ENCODE measurements at places on chromosomes 2 and 18.
A peak's percentile ranks its signal among the peaks of the same experiment; 100 is the strongest.

DNA sequence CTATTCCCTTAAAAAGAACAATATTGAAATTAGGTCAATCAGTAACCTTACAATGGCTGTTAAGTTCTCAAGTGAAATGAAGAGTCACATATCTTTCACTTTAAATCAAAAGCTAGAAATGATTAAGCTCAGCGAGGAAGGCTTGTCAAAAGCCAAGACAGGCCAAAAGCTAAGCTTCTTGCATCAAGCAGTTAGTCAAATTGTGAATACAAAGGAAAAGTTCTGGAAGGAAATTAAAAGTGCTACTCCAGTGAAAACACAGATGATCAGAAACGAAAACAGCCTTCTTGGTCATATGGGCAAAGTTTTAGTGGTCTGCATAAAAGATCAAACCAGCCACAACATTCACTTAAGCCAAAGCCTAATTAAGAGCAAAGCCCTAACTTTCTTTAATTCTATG lies 402.6 kb upstream of the ZEB2 start:
- DNase-seq = no peak

GRCh38 chr2:3449086-3449485 lies 69.6 kb downstream of the TRAPPC12 start:
- DNase-seq = no peak

DNA sequence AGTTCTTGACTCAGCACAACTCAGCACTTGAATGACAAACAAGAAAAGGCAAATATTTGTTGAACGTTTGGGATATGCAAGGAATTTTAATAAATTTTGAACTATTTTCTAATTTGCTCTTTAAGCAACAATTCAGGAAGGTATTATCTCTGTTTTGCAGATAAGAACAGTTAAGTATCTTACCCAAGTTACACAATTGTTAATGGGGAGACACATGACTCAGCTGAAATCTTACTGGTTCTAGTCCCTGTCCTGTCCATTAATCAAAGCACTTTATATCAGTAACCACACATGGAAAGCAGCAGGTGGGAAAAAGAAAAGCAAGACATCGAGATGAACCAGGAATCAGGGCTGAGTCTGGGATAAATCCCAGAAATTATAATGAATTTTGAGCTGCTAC lies 493.9 kb upstream of the PIK3C3 start:
- DNase-seq = no peak

- no peak for DNase-seq
These were observed 39.4 kb downstream of the AAK1 start for GRCh38 chr2:69604026-69604678.

DNA sequence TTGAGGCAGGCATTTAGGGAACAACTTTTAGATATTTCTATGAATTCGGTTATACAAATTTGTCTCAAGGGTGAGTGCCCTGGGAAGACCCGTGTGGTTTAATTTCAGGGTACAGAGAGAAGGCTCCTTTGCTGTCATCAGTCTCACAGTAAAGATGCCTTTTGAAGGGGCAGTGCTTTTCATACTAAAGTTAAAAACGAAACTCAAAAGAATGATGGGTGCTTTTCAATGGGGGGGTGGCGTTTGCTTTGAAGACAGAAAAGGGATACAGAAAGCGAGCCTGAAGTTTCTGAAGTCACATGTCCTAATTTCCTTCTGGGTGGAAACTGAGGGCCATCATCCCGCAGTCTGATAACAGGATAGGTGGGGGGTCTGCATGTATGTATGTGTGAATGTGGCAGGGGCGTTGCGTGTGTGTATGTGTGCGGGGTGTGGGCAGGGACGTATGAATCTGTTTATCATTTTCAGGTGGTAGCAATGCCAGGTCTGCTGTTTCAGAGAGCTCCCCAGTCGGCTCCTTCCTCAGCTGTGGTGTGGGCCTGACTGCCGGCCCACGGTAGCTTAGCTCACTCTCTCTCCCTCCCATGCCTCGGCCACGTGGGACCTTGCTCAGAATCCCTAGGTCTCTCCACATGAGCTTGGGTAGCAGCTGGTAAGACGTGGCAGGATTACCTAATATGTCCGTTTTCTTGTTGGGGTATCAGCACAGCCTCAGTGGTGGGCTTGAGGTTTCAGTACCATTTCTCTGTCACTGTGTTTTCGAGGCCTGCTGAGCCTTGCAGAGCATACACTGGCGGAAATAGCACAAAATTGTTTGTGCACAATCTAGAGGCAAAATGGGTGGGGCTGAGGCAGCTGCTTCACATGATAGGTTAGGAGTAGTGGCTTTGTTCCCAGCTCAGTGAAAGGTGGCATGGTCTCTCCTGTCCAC lies 32.7 kb downstream of the ARHGAP25 start:
- peak; percentile 23 for DNase-seq

- DNase-seq = no peak
These were observed 89.2 kb upstream of the CXCR4 start for GRCh38 chr2:136207030-136207623.

DNA sequence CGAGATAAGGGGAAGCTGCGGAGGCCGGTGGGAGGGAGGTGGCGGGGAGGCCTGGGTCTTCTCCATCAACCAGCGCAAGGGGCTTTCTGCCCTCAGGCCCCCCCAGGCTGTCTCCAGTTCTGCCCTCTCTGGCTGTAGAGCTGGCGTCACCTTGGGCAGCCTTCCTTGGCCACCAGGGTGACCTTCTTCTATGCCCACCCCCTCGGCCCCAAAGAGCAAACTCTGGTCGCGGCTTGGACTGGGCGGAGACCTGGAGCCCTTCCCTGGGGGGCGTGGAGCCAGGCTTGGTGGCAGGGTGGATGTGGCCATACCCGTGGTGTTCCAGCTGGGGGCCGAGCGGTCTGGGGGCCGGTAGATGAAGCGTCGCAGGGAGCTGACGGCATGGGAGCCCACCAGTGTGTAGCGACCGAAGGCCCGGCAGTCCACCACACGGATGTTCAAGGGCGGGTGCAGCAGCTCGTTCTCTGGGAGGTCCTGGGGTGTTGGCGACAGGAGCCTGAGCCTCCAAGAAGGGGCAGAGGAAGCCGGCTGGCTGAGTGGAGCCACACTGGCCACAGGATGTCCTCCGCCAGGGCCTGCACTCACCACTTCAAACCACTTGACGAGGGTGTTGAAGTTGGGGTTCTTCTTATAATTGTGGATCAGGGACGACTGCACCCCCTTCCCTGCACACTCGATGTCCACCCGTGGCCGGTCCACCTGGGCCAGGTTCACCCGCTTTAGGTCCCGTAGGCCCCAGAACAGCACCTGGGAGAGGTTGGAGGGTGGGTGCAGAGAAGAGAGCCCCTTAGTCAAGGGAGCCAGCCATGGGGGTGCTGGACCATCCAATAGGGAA lies 4.9 kb downstream of the OTOF start:
- DNase-seq = no peak

GRCh38 chr2:168494190-168494711 lies 38.2 kb downstream of the CERS6 start:
- no peak for DNase-seq

- DNase-seq = no peak
These were observed 100.3 kb downstream of the MCFD2 start for GRCh38 chr2:46815121-46815802.

DNA sequence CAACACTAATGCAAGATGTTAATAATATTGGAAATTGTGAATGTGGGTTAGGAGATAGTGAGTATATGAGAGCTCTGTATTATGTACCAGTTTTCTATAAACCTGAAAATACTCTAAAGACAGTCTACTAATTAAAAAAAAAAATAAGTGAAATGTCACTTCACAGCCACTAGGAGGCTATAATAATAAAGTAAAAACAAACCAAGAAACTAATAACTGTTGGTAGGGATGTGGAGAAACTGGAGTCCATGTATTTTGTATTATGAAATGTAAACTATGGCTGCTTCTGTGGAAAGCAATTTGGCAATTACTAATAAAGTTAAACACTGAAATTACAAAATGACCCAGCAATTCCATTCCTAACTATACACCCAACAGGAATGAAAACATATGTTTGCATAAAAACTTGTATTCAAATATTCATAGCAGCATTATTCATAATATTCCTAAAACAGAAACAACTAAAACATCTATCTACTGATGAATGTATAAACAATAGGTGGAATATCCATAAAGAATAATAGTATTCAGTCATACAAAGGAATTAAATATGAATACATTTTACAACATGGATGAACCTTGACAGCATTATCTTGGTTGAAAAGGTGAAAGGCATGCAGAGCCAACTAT lies 36.2 kb downstream of the CCDC178 start:
- no peak for DNase-seq

- no peak for DNase-seq
These were observed 352.9 kb downstream of the TXNL1 start for GRCh38 chr18:56285387-56286065.

DNA sequence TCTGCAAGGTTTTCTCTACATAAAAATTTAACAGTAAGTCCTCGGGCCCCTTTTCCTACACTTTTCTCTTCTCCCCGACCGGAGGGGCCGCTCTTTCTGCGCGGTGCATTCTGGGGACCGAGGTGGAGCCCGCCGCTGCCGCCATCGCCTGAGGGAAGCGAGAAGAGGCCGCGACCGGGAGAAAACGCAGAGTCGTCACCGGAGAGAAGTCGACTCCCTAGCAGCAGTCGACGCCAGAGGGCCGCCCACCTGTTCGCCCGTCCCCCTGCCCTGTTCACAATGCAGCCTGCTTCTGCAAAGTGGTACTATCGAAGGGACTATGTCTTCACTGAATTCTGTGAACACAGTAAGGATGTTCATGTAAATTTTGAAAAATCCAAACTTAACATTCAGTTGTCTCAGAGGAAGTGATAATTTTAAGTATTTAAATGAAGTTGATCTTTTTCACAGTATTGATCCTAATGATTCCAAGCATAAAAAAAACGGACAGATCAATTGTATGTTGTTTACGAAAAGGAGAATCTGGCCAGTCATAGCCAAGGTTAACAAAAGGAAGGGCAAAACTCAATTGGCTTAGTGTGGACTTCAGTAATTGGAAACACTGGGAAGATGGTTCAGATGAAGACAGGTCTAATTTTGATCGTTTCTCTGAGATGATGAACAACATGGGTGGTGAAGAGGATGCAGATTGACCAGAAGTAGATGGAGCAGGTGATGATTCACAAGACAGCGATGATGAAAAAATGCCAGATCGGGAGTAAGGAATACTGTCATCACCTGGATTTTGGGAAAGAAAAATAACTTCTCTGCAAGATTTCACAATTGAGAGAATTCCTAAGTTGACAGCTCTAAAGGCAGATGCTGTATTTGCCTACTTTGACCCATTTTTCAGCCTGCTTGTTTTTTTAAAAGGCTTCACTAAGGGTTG lies 55.8 kb downstream of the ASXL2 start:
- DNase-seq = peak; percentile 53

GRCh38 chr2:172427256-172427989 lies at the start of gene ITGA6:
Gene ITGA6, plus strand, starts transcription at chr2:172427586.
- peak; percentile 75 for DNase-seq

DNA sequence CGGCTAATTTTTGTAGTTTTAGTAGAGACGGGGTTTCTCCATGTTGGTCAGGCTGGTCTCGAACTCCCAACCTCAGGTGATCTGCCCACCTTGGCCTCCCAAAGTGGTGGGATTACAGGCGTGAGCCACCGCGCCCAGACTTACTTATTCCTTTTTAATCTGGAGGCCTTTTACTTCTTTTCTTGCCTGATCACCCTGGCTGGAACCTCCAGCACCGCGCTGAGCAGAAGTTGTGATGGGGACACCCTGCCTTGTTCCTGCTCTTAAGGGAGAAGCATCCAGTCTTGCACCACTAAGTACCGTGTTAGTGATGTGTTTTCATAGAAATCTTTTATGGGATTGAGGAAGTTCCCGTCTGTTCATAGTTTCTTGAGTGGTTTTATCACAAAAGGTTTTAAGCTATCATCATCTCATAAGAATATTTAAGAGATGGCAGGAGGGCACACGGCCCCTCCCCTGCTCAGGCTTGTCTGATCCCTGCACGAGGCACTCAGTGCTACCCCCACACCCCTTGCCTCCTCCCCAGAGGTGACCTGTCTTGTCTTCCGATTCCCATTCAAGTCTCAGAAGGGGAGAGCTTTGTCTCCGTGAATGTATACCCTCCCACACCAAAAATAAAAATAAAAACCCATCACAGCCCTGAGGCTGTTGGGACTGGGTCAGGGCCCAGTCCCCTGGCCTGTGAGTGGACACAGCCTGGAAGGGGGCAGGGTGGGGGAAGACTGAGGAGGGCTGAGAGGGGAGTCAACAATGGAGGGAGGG lies 65.3 kb upstream of the SMAD7 start:
- DNase-seq = no peak

DNA sequence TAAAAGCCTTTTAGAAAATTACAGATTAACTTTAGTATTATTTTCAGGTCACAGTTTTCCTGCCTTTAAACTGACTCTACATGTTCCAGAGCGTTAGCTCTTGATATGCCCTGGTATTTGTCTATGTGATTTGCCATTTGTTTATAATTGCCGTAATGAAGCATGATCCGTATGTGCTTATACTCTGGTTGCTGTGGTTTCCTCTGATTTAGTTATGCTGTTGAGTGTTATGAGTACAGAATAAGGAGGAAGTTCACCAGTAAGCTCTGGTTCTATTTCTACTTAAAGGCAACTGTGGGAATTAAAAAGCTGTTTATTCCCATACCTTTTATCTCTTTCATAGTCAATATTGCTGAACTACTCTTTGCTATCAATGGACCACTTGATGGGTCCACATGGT lies 123.5 kb downstream of the OSBPL6 start:
- no peak for DNase-seq

GRCh38 chr2:238069021-238069709 lies 8.4 kb downstream of the SCLY start:
- DNase-seq = no peak

DNA sequence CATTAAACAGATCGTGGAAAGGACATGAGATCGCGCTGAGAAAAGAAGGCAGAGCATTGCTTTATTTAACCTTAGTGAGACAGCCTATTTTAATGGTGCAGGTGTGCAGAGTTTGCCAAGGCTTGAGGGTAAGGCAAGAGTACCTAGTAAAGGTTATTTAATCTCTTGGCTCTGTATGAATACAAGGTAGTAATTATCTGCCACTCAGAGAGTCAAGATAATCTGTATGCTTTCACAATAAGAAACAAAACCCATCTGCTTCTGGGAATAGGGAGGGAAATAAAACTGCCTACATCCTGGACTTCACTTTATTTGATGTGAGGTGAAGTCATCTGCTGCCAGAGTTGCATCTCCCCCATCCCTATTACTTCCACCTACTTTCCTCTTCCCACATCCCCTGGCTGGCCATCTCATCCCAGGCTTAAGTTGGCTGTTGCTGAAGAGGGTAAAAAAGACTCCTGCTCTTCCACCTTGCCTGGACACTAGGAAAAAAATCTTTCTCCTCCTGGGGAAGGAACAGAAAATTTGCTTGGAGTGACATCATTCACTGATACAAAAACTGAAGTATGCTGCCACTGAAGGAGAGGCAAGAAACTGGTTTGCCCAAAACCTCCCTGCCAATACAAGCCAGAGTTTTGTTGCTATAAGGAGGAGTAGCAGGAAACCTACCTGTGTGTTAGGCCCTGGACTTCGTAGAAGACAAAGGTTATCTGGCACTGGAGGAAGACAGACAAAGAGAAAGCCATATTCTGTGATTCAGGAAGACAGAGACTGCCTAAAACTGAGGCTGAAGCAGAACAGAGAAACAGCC lies 35.8 kb upstream of the ARHGAP25 start:
- no peak for DNase-seq

DNA sequence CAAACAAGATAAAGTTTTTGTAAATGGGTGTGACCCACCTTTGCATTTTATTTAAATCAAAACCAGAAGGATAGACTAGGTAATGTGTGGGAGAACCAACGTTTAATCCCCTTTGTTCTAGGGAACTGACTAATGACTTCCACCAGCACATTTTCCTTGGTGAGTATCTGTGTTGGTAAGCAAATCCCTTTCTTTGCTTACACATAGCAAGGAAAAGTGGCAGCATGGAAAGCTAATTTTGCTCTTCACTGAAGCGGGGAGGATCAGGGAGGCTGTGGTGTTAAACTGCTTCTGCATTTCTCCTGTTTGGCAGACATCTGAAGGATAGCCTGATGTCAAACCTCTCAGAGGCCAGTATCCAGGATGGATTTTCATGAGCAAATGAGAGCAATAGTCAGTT lies 331.1 kb downstream of the PTPRM start:
- no peak for DNase-seq

Measured in activated CD4-positive, alpha-beta T cell treated with anti-CD3 and anti-CD28 coated beads, Interleukin-2, amount 50 U/mL, for 4 hours (primary cell).